ENCODE measurements at places on chromosomes 1 and 21.

- DNase-seq: no peak
These were observed 67.0 kb downstream of the PLEKHA6 start for GRCh38 chr1:204292740-204293139.

DNA sequence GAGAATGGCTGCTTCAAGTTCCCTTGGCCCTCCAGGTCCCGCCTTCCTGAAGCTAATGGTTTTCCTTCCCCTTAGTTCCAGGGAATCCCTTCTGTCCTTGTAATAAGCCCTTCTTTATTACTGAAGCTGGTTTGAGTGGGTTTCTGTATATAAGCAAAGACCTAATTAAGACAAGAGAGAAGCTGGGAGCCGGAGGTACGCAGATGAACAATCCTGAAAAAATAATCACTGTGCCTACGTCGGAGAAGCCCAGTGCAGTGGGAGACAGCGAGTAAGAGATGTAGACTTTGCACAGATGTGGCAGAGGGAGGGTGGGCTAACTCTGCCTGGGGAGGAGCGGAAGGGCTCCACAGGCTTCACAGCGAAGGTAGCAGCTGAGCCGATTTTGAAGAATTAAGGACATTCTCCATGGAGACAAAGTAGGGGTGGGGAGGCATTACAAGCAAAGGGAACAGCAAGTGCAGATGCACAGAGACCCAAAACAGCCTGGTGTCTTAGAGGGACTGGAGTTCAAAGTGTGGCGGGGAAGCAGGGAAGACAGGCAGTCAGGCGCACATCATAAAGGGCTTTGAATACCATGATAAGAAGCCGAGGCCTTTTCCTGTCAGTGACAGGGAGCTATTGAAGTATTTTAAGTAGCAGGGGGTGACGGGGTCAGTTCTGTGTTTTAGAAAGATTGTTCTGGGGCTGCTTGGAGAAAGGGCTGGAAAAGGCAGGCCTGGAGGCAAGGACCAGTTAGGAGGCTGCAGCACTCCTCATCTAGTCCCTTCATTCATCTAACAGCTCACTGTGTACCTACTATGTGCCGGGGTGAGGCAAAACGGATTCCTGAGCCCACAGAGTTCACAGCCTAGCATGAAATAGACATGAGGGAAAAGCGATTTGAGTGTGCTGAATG lies 6.5 kb downstream of the RIMS3 start:
- DNase-seq: no peak

- no peak for DNase-seq
These were observed 34.2 kb upstream of the EXO1 start for GRCh38 chr1:241813768-241814320.

DNA sequence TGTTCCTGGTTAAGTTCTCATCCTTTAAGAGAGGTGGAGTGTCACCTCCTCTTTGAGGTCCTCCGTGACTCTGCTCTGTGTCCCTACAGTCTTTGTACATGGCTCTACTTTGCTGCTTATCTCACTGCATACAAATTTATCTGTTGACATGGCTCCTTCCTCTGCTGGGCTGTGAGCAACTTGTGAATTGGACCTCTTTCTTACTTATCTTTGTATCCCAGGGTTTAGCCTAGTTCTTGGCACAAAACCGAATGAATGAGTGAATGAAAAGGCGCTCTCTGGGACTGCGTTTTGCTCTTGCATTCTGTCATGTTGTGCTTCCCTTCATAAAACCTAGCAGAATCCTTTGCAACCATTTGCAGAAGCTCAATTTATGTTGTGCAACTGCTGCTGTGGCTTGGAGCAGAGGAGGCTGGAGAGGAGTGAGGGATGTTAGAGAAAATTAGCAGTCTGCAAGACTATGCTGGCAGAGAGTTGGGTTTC lies 12.4 kb downstream of the SLC26A9 start:
- no peak for DNase-seq

- DNase-seq: no peak
These were observed 242.1 kb upstream of the JUN start for GRCh38 chr1:59025898-59026426.

DNA sequence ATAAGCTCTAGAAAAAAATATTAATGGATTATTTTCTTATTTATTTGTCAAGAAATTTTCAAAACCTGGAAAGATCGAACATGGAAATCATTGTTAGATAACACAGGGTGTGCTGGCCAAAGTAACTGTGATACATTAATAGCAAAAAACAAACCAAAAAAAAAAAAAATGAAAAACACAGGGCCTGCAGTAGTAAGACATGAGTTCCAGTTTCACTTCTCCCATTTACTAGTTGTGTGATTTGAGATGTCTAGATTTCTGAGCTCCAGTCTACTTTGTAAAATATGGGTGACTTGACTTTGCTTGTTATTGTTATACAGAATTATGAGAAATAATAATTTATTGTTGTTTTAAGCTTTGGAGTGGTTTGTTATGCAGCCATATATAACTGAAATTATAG lies 13.6 kb downstream of the FAM177B start:
- no peak for DNase-seq

GRCh38 chr1:198088360-198089071 lies 68.3 kb upstream of the NEK7 start:
- peak; percentile 1 for DNase-seq

DNA sequence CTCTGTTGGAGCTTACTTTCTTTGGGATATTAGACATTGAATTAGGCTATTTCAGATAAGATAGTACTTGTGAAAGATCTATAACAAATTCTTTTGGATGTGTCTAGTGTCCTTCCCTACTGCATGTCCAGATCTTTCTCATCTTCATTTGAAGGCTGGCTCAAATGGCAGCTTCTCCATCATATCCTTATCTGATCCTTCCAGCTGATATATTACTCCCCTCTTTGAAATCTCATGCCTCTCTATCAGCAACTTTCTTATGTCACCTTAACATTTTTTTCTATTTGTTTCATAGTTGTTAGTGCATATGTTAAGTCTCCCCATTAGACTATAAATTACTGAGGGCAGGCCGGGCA lies 17.5 kb downstream of the CAP1 start:
- no peak for DNase-seq

DNA sequence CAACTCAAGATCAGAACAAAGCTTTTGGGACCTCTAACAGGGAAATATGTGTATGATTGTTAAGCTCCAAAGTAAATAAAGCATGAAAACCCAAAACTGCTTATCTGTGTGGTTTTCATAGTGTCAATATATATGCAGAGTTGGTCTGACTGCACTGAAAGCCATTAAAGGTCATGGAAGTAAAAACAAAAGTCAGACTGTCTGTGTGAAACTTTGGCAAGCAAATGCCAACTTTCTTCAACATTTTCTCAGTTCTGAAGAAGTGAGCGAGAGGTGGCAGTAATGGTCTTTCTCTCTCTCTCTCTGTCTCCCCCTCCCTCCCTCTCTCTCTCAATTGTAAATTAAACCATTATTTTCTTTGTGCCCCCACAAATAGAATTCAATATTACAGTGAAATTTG lies 100.1 kb upstream of the S1PR1 start:
- no peak for DNase-seq

- DNase-seq: no peak
These were observed 22.4 kb upstream of the RSBN1 start for GRCh38 chr1:113834716-113835115.

DNA sequence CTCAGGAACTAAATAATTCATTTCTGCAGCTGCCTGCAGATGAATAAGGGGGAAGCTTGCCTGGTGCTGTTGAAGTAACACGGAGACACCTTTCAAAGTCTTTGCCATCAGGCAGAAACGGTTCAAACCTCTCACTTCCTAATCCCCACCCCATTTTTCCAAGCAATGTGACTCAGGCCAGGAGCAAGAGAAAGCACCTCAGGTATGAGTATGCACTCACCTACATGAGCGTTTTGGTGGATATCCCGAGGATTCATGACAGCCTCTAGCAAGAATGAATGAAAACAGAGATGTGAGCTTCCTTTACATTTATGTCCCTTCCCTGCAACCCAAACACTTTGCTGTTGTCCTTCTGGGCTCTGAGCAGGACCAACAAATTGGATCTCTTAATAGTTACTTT lies 63.4 kb upstream of the LAX1 start:
- DNase-seq: no peak

GRCh38 chr1:152926091-152926490 lies 17.7 kb downstream of the IVL start:
- no peak for DNase-seq
